Fibroblast of lung (primary cell): ENCODE measurements at places on chromosomes 3 and 15. TPM values are rescaled to one million over a fixed set of nuclear protein-coding genes. Genes with fewer than 3 reads are reported as not detected.

The GRAMD2A gene
- 0.77 and 0.83 TPM in 2 replicates for total RNA-seq

The FEM1B gene
- total RNA-seq: 46.7 and 48.4 TPM in 2 replicates

The ROBO2 gene
- 1.5 and 1.8 TPM in 2 replicates for total RNA-seq

The GOLGA6A gene
- under 0.01 TPM in 1 of 2 replicates, not detected in the other for total RNA-seq

The RARRES1 gene
- total RNA-seq: 93.3 and 547 TPM in 2 replicates

The TMEM108 gene
- total RNA-seq: under 0.01 and 0.17 TPM in 2 replicates

The CHRFAM7A gene
- 0.26 and 0.66 TPM in 2 replicates for total RNA-seq
